Activated CD8-positive, alpha-beta T cell treated with anti-CD3 and anti-CD28 coated beads, Interleukin-2, amount 10 ng/mL, durations not matched to agents 7 days and 5 days (primary cell): ENCODE measurements at places on chromosomes 12 and 14.

- DNase-seq, result no peak
- H3K27me3 ChIP-seq, result peaks cover 27% of the 10 kb centered on the region
- no peaks in the 10 kb centered on the region for H3K4me1 ChIP-seq
- H3K27ac ChIP-seq, result no peak overlapping the region
- no peak overlapping the region for H3K4me3 ChIP-seq
These were observed 21.0 kb upstream of the ACSM4 start for GRCh38 chr12:7282844-7283243.

DNA sequence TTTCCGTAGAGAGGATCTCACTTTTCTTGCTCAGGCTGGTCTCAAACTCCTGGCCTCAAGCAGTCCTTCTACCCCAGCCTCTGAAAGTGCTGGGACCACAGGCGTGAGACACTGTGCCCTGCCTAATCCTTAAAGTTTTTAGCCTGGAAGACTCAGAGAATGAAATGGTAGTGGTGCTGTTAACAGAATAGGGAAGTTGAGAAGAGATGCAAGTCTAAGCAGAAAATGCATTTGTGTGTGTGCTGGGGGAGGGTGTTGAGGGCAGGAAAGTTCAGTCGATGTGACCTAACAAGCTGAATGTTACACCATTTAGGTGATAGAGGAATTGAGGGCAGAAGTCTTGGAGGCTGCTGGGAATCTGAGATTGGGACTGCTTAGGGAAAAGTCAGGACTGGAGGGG lies 6.9 kb upstream of the TUBA1A start:
- H3K27ac ChIP-seq, result no peak overlapping the region
- H3K4me3 ChIP-seq, result no peak overlapping the region
- DNase-seq, result no peak
- H3K27me3 ChIP-seq, result peaks cover 18% of the 10 kb centered on the region

- peaks cover 11% of the 10 kb centered on the region for H3K4me1 ChIP-seq
- no peak overlapping the region for H3K4me3 ChIP-seq
- no peak for DNase-seq
These were observed 15.8 kb upstream of the CFAP54 start for GRCh38 chr12:96473394-96474093.

- no peaks in the 10 kb centered on the region for H3K36me3 ChIP-seq
- no peak overlapping the region for H3K27ac ChIP-seq
- no peak for DNase-seq
- peaks cover 6% of the 10 kb centered on the region for H3K27me3 ChIP-seq
- no peak overlapping the region for H3K4me3 ChIP-seq
- peaks cover 36% of the 10 kb centered on the region for H3K4me1 ChIP-seq
These were observed 57.0 kb upstream of the FBRSL1 start for GRCh38 chr12:132432721-132433577.

- H3K4me1 ChIP-seq, result no peaks in the 10 kb centered on the region
- H3K27ac ChIP-seq, result no peak overlapping the region
- H3K36me3 ChIP-seq, result no peaks in the 10 kb centered on the region
- H3K4me3 ChIP-seq, result no peak overlapping the region
- no peaks in the 10 kb centered on the region for H3K27me3 ChIP-seq
These were observed 144.7 kb upstream of the RFLNA start for GRCh38 chr12:124150168-124150567.

DNA sequence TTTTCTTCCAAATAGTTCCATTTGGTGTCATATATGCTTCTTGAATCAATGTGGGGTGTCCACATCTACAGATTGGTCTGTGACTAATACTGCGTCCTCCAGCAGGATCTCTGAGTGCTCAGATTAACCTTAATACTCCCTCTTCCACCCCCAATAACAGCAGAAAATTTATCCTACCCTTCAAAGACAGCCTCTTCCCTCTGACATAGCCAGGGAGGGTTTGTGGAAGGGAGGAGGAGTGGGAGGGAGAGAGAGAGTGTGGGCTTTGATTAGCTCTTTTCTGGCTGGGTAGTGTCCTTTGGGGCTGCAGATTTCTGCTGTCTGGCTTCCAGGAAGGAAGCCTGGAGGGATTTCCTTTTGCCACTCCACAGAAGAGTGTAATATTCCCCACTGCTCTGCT lies 220.7 kb downstream of the TTC6 start:
- H3K27ac ChIP-seq, result no peak overlapping the region
- H3K27me3 ChIP-seq, result no peaks in the 10 kb centered on the region
- H3K4me1 ChIP-seq, result no peaks in the 10 kb centered on the region
- H3K4me3 ChIP-seq, result no peak overlapping the region

- no peaks in the 10 kb centered on the region for H3K36me3 ChIP-seq
- no peak for DNase-seq
- no peak overlapping the region for H3K4me3 ChIP-seq
These were observed 30.7 kb downstream of the KIF21A start for GRCh38 chr12:39412210-39412609.

- no peak for DNase-seq
- H3K27ac ChIP-seq, result no peak overlapping the region
- no peaks in the 10 kb centered on the region for H3K27me3 ChIP-seq
- H3K4me1 ChIP-seq, result no peaks in the 10 kb centered on the region
- H3K4me3 ChIP-seq, result no peak overlapping the region
These were observed 174.2 kb downstream of the SSPN start for GRCh38 chr12:26369588-26369987.

DNA sequence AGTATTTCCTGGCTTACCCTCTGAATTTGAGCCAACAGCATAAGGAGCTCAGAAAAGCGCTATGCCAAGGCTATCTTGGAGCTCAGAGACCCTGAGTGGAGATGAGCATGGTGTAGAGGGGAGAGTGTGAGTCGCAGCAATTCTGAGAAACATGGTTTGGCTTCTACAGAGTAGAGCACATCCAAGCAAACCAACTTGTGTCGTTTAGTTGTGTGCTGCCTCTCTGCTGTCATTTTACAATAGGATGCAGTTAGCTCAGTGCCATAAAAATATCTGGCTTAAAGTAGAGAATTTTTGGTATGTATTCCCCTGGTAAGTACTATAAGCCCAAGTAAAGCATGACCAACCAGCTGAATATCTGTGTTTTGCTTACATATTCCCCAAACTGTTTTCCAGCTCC lies 249.2 kb downstream of the TRHDE start:
- H3K27ac ChIP-seq, result no peak overlapping the region
- no peak for DNase-seq
- H3K4me3 ChIP-seq, result no peak overlapping the region
- H3K36me3 ChIP-seq, result no peaks in the 10 kb centered on the region
- H3K27me3 ChIP-seq, result no peaks in the 10 kb centered on the region

DNA sequence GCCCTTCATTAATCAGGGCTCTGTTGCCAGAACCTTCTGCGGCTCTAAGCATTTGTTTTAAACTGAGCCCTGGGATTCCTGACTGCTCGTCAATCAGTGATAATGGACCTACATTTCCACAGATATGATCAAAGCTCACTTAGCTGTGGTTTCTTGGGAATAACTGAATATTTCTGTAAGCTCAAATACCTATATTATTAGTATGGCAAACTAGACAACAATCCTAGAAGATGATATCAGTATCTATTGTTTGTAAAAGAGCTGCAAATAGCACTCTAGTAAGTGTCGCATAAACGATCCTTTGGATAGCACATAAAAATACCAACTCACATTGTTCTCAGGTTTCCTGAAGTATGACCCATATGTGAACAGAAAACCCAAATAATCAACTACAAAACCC lies 150.4 kb downstream of the PPM1H start:
- H3K36me3 ChIP-seq, result no peaks in the 10 kb centered on the region
- H3K27me3 ChIP-seq, result no peaks in the 10 kb centered on the region
- H3K4me3 ChIP-seq, result no peak overlapping the region
- no peak overlapping the region for H3K27ac ChIP-seq
- peaks cover 12% of the 10 kb centered on the region for H3K4me1 ChIP-seq
- DNase-seq, result no peak

DNA sequence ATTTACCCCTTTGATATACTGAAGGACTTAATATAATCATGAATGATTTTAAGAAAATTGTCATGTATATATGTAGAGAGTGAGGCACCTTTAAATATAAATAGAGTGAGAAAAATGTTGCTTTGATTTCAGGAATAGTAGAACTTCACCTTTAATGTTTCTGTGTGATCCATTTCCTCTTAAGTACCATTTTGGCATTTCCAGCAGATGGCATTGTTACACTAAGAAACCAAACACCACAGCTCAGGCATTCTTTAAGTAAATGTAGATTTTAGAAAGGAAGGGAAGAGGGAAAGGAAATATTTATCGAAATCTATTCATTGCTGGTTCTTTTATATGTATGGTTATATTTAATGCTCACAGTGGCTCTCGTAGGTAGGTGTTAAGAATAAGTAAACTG lies 556.7 kb upstream of the FBXO33 start:
- H3K4me3 ChIP-seq, result no peak overlapping the region
- H3K27me3 ChIP-seq, result no peaks in the 10 kb centered on the region
- DNase-seq, result no peak
- H3K27ac ChIP-seq, result no peak overlapping the region
- H3K4me1 ChIP-seq, result no peaks in the 10 kb centered on the region

DNA sequence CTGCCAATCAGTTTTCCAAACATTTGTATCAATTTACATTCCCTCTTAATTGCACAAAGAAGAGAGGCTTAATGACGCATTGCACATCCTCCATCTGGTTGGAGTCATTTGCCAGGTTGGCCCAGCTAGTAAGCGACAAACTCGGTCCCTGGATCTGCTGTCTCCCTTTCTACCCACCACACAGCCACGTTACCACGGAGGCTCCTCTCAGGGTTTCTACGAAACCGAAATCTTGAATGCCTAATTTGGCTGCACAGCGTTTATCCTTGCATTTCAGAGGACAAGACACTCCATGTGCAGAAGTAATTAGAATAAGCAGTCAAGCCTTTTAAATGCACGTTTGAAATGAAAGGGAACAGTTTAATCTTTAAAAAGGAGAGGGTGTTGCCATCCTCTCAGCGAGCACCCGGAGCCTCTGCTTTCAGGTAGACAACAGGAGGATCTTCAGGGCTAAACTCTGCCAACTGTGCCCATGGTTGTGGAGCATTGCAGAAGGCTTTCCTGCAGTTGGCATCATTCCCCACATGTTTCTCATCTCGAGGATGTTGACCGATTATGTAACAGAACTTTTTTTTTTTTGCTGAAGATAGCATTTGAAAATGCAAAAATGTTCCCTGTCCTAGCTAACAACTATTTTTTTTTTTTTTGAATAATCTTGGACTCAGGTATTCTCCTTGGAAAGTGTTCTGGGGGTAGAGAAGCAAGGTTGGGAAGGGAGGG lies 37.8 kb downstream of the SLC24A4 start:
- no peaks in the 10 kb centered on the region for H3K4me1 ChIP-seq
- H3K4me3 ChIP-seq, result no peak overlapping the region
- H3K36me3 ChIP-seq, result no peaks in the 10 kb centered on the region
- no peak overlapping the region for H3K27ac ChIP-seq

GRCh38 chr14:59189091-59189785 lies 771 bp downstream of the DAAM1 start:
- no peaks in the 10 kb centered on the region for H3K36me3 ChIP-seq
- H3K4me3 ChIP-seq, result peak overlapping the region; percentile 94
- H3K27me3 ChIP-seq, result peaks cover 21% of the 10 kb centered on the region
- peak overlapping the region; percentile 84 for H3K27ac ChIP-seq
- DNase-seq, result no peak
- H3K4me1 ChIP-seq, result peaks cover 27% of the 10 kb centered on the region

DNA sequence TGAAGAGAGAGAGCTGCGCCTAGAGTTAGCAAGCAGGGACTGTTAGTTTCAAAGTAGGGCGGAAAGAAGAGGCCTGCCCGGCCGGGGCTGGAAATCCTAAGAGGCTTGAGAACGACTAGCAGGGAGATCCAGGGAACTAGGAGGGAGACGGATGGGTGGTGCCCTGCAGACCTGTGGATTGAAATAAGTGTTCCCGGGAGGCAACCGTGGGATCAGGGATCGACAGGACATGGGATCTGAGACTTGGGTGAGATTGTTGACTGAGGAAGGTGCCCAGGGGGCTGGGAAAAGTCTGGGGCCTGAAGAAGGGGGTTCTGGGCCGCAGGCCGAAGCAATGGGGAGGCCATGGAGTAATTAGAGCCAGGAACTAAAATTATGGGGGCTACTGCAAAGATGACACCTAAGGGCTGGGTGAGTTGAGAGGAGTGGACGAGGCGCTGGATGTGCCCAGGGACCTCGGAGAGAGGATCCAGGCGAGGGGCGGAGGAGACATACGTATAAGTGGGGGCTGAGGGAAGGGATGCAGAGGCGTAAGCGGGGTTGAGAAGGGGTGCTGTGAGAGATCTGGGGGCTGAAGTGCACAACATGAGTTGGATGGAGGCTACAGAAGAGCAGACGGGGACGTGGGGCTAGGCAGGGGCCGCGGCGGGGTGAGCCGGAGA lies 635 bp downstream of the LTA4H start:
- peak; percentile 27 for DNase-seq
- no peak overlapping the region for H3K27ac ChIP-seq
- peaks cover 1% of the 10 kb centered on the region for H3K36me3 ChIP-seq
- no peaks in the 10 kb centered on the region for H3K27me3 ChIP-seq
- peaks cover 4% of the 10 kb centered on the region for H3K4me1 ChIP-seq

- H3K4me3 ChIP-seq, result no peak overlapping the region
- H3K27ac ChIP-seq, result no peak overlapping the region
- H3K27me3 ChIP-seq, result no peaks in the 10 kb centered on the region
- no peak for DNase-seq
- H3K4me1 ChIP-seq, result no peaks in the 10 kb centered on the region
These were observed 219.2 kb downstream of the FSCB start for GRCh38 chr14:44287858-44288257.

DNA sequence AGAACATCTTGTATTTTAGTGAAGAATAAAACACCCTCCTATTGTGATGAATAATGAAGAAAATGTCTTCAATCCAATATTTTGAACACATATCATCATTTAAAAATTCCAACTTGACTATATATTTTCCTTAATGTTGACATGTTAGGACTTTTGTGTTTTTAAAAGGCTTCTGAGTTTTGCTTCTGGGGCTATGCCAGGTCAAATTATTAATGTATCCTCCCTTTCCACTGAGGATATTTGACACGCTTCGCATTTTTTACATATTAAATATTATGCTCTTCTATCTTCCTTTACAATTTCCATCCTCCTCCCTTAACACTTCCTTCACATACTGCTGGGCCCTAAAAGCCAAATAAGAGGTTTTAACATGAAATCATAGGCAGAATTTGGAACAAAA lies 20.6 kb downstream of the RERG start:
- no peaks in the 10 kb centered on the region for H3K36me3 ChIP-seq
- DNase-seq, result no peak
- peaks cover 2% of the 10 kb centered on the region for H3K27me3 ChIP-seq

- no peak overlapping the region for H3K27ac ChIP-seq
- H3K36me3 ChIP-seq, result no peaks in the 10 kb centered on the region
- H3K27me3 ChIP-seq, result peaks cover 6% of the 10 kb centered on the region
- H3K4me1 ChIP-seq, result peaks cover 26% of the 10 kb centered on the region
- no peak for DNase-seq
- no peak overlapping the region for H3K4me3 ChIP-seq
These were observed 148.7 kb upstream of the KRR1 start for GRCh38 chr12:75660107-75660530.

- no peaks in the 10 kb centered on the region for H3K27me3 ChIP-seq
- no peak overlapping the region for H3K4me3 ChIP-seq
- H3K4me1 ChIP-seq, result no peaks in the 10 kb centered on the region
- DNase-seq, result no peak
These were observed 24.3 kb upstream of the FOXG1 start for GRCh38 chr14:28742171-28742846.

DNA sequence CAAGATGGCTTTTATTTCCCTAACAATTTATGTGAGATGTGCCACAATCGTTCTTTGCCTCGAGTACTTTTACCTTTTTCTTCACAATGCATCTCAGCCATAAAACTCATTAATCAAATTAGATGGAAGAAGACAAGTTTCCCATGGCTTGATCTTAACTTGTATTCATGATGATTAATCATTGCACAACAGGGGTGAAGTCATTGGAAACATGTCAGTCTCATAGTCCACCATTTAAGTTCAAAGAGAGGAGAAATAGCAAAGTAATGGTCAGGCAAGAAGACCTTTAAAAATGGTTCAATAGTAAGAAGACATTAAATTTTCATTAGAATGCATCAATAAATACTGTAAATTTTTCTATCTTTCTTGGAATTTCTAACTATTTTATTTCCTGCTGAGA lies 136.3 kb downstream of the FOXG1 start:
- no peak overlapping the region for H3K27ac ChIP-seq
- no peaks in the 10 kb centered on the region for H3K27me3 ChIP-seq
- H3K4me3 ChIP-seq, result no peak overlapping the region
- no peaks in the 10 kb centered on the region for H3K36me3 ChIP-seq
